ENCODE measurements at places on chromosomes 4 and X.

- DNase-seq = no peak
Observed at GRCh38 chr4:8035371-8035780, 95.7 kb upstream of the AFAP1 start.

GRCh38 chr4:1668488-1668840 lies 15.6 kb downstream of the FAM53A start:
- no peak for DNase-seq

- DNase-seq = no peak
Observed at GRCh38 chrX:37348231-37348970, 763 bp upstream of the PRRG1 start.

- no peak for DNase-seq
Observed at GRCh38 chr4:7390906-7391636, 43.7 kb downstream of the PSAPL1 start.

- DNase-seq = no peak
Observed at GRCh38 chr4:152500800-152501434, 35.0 kb downstream of the FBXW7 start.

GRCh38 chr4:15690020-15690809 lies 8.6 kb downstream of the FAM200B start:
- no peak for DNase-seq

- DNase-seq = no peak
Observed at GRCh38 chr4:80876810-80877209, 153.7 kb upstream of the BMP3 start.

GRCh38 chr4:1011666-1012033 lies 224 bp downstream of the FGFRL1 start:
- no peak for DNase-seq

DNA sequence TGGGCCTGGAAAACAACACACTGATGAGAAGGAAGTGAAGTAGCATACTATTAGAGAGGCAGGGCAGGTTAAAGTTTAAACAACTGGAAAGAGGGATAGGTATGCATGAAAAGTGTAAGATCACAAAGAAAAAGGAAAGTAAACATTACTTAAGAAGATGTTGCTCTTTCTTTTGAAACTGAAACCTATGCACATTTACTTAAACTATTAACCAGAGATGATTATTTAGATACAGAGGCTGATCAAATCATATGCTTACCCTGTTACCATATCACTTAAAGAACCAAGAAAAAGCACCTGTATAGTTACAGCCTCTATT lies 37.8 kb downstream of the NAP1L5 start:
- DNase-seq = no peak

GRCh38 chr4:120704538-120704937 lies 218.0 kb downstream of the PRDM5 start:
- no peak for DNase-seq

DNA sequence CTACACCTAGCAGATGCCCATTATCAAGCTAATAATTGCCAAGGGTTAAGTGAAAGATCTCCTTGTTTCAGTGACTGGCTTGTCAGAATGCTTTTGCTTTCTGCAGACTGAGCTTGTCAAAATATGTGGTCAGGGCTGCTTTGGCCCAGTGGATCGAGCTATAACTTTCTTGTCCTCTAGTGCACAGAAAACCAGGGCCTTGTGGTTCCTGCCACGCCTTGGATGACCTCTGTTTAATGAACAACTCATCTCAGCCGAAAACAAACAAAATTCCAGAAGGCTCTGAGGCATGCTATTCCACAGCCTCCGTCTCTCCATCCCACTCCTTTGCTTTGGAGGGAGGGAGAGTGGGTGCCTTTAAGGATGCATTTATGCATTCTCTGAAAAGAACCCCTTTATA lies 11.3 kb downstream of the EVC start:
- DNase-seq = no peak

DNA sequence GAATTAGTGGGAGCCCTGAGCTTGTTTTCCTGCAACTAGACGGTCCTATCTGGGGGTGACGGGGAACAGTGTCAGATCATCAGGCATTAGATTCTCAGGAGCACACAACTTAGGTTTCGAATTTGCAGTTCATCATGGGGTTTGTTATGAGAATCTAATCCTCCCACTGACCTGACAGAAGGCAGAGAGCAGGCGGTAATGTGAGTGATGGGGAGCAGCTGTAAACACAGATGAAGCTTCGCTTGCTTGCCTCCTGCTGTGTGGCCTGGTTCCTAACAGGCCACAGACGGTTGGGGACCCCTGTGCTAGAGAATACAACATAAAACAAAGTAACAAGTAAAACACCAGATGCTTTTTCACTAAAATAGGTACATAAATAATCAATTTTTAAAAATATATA lies 86.2 kb upstream of the BLTP1 start:
- no peak for DNase-seq

DNA sequence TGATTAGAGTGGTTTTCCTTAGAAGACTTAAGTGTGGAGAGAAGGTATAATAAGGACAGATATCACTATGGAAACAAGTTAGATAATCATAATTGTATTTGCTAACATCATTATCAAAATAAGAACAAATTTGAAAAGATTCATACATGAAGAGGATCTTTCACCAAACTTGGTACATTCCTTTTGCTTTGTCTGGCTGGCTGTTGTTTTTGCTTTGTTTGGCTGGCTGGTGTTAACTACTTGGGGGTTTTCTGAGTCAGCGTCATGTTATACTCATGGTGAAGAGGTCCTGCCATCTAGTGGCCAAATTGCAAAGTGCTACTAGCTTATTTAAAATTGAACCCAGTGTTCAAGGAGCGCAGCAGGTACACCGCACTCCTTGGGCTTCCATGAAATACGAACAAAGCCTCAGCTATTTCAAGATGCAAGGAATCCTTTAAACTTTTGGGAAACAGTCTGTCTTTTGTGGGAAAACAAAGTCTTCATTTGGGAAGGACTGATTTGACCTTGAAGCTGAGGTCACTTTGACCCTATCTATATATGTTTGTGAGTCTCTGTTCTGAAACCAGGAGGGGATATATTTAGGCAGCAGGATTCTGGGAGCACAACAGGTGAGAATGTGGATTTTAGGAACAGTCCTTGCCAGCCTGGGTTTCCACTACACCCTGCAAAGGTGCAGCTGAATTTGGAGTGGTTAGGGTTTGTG lies 129.7 kb downstream of the PLS3 start:
- peak; percentile 33 for DNase-seq

GRCh38 chrX:8820910-8821527 lies 19.8 kb upstream of the FAM9A start:
- no peak for DNase-seq

GRCh38 chr4:11467931-11468330 lies 39.2 kb upstream of the HS3ST1 start:
- no peak for DNase-seq

DNA sequence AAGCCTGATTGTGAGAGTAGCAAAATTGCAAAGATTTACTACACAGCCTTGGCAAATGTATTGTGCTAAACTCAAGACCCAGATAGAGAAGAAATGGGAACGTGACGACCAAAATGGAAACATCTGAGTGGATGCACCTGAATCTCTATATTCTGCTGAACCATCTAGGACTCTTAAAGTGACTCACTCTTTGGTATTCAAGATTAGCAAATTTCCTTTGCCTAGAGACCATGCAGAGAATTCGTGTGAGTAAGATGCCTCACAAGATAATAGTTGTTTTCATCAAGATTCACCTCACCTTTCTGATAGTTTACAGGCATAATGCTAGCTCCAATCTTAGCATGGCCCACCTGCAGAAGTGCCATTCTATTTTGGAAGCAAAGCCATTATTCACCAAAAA lies 14.4 kb upstream of the ATOH1 start:
- DNase-seq = no peak

DNA sequence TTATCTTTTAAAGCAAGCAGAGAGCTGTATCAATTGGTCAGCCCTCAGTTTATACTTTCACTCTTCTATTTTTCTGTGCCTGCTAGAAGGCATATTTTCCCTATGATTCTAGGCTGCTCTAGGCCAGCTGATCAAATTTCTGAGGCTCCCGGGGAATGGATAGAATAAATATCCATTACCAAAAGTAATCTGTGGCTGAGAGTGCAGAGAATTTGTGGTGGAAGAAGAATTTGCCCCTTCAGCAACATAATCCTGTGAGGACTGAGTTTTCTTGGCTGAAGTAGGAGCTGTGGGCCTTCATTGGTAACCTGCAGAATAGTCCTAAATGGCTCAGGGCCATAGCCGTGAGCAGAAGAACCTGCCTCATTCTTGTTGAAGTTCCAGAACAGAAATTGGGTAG lies 314.6 kb upstream of the CASK start:
- DNase-seq = no peak

- no peak for DNase-seq
Observed at GRCh38 chr4:76283900-76284299, 22.6 kb upstream of the STBD1 start.

DNA sequence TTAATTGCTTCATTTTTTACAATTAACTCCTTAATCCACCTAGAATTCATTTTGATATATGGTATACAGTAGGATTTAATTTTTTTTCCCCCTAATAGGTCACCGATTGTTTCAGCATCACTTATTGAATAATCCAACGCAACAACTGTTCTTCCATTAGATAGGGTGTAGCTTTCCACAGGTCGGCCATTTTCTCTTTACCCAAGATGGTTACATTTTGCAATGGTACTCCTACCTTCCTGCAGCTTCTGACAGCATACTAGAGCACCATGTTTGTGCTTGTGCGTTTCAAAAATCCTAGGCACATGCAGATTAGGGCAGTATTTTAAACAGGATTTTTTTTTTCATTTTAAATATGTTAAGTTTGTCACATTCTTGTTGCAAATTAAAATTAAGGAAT lies 2.3 kb downstream of the LINC00632 start:
- DNase-seq = no peak

DNA sequence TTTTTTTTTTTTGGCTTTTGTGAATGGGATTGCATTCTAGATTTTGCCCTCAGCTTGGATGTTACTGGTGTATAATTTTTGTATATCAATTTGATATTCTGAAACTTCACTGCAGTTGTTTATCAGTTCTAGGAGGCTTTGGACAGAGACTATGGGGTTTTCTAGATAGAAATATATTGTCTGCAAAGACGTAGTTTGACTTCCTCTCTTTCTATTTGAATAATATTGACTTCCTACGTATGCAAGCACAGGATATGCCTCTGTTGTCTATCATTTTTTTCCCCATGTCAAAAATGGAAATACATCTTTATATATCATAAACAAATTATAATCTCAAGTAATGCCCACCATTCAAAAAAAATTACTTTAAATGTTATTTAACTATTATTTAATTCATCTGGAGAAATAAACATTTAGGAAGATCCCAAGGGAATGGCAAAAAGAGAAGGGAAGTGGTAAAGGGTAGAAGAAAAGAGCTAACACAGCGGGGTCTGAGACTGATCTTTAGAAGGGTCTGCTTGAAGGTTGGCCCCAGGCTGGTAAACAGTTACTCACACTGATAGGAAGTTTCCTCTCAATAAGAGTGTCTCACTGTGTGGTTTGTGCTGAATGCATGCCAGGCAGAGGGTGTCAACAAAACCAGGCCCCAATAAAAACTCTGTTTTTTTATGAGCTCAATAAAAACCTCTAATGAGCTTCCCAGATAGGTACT lies 35.7 kb downstream of the ZNF518B start:
- DNase-seq = no peak

- no peak for DNase-seq
Observed at GRCh38 chrX:18994713-18995112, 10.8 kb upstream of the PHKA2 start.

- DNase-seq = no peak
Observed at GRCh38 chr4:108762559-108763225, at the start of gene ETNPPL. TSS of gene ETNPPL (minus strand) at chr4:108763053. CDS start at chr4:108762898, 155 bp downstream.

- no peak for DNase-seq
Observed at GRCh38 chr4:183909187-183909586, 4.1 kb downstream of the STOX2 start.

DNA sequence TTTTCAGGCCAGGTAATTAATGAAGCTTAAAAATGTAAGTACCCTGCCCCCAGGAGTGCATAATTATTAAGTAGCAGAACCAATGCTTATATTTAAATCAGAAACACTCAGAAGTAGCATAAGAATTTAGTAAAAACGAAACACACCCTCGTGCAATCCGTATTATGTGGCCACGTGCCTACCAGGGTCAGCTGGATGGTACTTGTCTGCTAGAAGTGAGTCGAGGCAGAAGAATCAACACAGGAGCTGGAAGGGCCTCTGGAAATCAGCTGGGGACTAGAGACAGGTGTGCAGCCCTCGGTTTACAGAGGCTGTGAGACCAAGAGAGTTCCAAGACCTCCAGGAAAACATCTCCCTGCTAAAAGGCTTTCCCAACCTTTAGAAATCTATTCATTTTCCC lies 559 bp upstream of the FAM47E start:
- DNase-seq = no peak

- no peak for DNase-seq
Observed at GRCh38 chrX:2231570-2232192, 269.1 kb downstream of the DHRSX start.

Measured in activated CD4-positive, CD25-positive, alpha-beta regulatory T cell treated with anti-CD3 and anti-CD28 coated beads, Interleukin-2, amount 50 U/mL, for 72 hours (primary cell).